ENCODE measurements at places on chromosomes 11 and 22.

- DNase-seq, result no peak
These were observed 5.0 kb downstream of the DPF2 start for GRCh38 chr11:65338676-65339075.

- no peak for DNase-seq
These were observed 2.7 kb downstream of the PNPLA3 start for GRCh38 chr22:43926349-43926710.

DNA sequence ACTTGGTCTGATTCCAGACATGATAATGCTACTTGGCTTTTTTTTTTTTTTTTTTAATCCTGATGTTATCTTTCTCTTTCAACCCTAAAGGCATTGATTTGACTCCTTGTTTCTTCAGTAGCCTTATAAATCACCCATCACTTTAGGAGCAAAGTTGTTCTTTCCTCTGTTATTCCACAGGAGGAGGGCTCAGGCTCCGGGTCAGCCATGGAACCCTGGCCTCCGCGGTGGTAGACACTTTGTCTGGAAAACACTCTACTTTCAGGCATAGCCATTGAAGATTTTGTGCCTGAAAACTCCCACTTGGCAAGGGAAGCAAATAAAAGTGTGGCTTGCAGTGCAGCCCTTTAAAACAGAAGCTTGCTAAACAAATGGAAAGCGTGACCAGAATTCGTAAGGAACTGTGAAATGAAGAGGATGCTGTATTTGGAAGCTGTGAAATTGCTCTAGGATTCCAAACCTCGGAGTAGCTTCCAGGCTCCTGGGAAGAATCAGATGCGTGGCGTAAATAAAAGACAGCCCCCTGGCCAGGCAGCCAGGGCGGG, 44.9 kb downstream of the ARHGAP8 start:
- no peak for DNase-seq

DNA sequence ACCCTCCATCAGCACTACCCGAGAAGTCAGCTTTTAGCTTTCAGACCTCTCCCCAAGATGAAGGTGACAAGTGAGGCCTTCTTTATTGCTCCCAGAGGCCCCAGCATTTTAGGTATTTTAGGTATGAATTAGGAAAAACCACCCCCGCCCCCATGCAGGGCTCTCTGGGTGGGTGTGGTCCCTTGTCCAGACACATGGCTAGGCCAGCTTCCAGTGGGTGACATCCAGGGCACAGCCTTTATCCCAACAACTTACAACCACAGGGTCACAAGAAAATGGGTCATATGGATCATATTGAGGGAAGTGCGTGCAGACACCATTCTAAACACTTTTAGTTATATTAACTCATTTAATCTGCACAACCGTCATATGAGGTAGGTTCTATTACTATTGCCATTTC, 42.1 kb downstream of the RIBC2 start:
- no peak for DNase-seq

DNA sequence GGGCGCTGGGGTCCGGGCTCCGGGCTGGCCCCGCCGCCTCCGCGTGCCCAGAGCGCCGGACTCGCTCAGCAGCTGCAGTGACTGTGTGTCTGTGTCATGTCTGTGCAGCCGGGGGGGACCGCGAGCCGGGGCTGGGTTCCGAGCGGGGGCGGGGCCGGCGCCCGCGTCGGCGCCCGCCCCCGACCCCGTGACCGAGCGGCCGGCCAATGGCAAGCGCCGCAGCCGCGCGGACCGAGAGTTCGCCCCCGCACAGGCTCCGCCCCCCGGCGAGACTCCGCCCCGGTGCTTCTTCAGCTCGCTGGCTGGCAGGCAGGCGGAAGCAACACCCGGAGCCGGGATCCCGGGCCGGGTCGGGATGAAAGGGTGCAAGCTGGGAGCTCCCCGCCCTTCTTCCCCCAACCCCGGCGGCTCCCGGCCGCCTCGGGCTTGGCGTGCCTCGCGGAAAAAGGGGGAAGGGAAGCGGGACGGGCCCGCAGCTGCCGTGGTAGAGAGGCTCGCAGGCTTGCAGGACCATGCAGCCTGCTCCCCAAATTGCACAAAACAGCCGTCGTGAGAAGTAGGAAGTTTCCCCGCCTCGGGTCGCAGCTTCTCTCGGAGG, 750 bp upstream of the LARGE1 start:
- peak; percentile 85 for DNase-seq

Measured in stimulated activated CD8-positive, alpha-beta memory T cell treated with anti-CD3 and anti-CD28 coated beads, Interleukin-4, amount 100 ng/mL, for 24 hours (primary cell).